ENCODE measurements at places on chromosomes 13 and 19. TPM values are rescaled to one million over a fixed set of nuclear protein-coding genes. Genes with fewer than 3 reads are reported as not detected.

DNA sequence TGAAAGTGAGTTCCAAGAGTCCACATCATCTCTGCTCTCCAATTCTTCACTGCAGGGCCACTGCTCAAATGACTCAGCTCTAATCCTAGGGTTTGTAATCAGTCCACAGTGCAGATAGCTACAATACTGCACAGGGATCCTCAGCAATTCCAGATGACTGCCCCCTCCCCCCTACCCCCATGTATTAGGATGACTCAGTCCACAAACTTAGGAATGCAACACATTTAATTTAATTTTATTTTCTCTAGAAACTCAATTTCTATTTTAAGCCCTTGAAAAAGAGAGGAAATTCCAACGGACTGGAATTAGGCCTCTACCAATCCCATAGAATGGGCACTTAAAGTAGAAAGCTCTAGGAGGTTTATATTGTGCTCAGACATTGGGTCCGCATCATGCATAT is 173.8 kb upstream of the SOX21 start:
- no peak for DNase-seq

DNA sequence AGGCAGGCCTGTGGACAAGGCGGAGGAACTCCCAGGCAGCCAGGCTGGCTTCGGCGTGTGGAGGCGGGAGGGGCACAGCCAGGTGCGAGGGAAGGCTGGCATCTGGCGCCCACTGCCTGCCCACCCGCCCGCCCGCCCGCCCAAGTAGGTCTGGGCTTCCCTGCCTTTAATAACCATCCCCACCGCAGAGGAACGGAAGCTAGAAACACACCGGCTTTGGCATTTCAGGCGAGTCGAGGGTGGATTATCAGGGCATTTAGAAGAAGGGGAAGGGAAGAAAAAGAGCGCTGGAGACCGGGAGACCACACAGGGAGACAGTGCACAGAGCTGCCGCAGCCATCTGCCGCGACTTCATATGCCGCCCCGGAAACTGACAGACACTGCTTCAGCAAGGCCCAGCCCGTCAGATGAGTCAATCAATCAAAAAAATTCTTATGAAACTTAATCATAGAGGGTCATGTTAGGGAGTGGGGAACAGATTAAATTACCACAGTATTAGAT is 199.7 kb downstream of the TSHZ3 start:
- no peak for DNase-seq

DNA sequence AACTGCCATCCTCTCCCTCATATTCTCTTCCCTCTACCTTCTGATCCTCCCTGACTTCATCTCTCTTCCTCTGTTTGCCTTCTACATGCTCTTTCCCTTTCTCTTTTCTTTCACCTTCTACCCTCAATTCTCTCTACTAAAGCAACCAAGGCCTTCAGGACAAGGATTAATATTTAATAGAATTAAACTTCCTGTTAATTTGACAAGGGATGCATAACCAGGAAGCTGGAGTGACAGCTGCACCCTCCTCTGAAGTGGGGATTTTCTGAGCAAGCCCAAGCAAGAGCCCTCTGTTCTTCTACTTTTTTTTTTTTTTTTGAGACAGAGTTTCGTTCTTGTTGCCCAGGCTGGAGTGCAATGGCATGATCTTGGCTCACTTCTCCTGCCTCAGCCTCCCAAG is 63.4 kb upstream of the MED4 start:
- DNase-seq, result no peak

GRCh38 chr19:31290931-31291590 is 58.2 kb downstream of the TSHZ3 start:
- DNase-seq, result no peak

The ZMYM5 gene
- total RNA-seq, result 10.1 TPM

DNA sequence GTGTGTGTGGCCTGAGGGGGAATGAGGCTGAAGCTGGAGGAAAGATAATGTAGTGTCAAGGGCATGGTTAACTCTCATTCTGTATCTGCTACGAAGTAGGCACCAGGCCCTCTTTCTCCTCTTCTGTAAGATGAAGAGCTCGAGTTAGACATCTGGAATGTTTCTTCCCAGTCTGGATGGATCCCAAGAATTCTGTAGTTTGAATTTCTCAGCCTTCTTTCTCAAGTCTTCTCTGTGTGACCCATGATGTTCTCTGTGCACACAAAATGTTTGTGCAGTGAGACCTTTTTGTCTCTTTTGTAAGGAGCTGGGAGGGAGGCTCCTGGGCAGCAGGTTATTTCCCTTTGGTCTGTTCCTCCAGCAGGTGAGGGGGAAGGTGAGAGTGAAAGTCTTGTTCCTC is 13.7 kb downstream of the FGF9 start:
- no peak for DNase-seq

- no peak for DNase-seq
Measured at GRCh38 chr13:48801255-48801654, 147.5 kb downstream of the CYSLTR2 start.

GRCh38 chr13:80001510-80001842 is 339.4 kb downstream of the SPRY2 start:
- DNase-seq, result no peak

The VRK3 gene
- total RNA-seq, result 52.4 TPM

- DNase-seq, result no peak
Measured at GRCh38 chr13:75776550-75776949, 140.4 kb downstream of the LMO7 start.

- no peak for DNase-seq
Measured at GRCh38 chr19:56856822-56857221, 16.3 kb upstream of the PEG3 start.

DNA sequence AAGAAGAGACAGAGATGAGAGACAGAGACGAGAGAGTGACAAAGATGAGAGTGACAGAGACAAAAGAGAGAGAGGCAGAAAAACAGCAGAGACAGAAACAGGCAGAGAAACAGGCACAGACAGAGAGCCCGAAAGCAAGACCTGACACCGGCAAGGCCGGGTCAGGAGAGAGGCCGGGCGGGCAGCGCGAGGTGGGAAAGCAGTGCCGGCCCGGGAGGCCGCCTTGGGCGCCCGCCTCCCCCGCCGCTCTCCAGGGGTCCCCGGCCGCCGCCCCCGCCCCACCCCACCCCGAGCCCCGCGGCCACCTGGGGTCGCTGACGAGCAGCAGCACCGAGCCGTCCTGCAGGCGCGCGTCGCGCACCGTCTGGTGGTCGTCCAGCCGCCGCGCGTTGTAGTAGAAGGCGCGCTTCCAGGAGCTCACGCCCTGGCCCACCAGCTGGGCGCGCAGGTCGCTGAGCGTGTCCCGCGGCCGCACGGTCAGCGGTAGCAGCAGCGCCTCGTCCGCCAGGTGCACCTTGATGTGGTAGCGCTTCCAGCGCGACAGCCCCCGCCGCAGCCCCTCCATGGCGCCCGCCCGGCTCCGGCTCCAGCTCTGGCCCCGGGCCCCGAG is at the start of gene TINCR:
TSS of gene TINCR (minus strand) at position 594 of the 610 bp plus-strand sequence.
- no peak for DNase-seq

DNA sequence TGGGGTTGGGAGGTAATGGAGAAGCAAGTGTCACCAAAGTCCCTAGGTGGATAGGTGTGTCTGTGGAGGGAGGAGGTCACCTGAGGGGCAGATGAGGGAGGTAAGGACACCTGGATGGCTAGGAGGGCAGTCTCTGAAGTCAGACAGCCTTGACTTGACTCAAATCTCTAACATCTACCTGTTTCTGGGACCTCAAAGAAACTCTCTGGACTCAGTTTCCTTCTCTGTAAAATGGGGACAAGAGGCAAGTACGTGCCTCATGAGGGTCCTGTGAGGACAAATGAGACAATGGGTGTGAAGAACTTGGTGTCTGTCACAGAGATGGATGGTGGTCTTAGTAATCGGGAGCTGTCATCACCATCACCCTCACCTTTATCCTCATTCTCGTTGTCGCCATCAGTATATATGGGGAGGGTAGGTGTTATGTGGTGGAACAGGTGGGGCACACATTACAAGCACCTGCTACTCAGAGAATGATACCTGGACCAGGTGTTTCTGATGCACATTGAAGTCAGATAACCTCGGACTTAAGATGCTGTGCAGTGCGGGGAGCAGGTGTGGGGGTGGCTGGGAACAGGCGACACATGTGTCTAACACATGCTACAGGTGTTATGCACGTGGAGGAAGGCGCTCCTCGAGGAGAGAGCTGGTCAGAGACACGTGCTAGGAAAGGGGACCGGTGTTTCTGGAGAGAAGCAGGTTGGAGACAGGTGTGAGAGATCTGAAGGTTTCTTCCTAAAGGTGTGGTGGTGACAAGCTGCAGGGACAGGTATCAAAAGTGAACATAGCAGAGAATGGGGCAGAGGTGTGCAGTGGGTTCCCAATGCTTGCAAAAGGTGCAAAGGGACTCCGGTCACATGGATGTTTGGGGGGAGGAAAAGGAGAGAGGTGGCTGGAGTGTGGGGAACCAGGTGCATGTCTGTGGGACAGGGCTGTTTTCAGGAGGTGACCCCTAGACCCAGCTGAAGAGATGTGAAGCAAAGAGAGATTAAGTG is 3.8 kb downstream of the ERFL start:
- no peak for DNase-seq

DNA sequence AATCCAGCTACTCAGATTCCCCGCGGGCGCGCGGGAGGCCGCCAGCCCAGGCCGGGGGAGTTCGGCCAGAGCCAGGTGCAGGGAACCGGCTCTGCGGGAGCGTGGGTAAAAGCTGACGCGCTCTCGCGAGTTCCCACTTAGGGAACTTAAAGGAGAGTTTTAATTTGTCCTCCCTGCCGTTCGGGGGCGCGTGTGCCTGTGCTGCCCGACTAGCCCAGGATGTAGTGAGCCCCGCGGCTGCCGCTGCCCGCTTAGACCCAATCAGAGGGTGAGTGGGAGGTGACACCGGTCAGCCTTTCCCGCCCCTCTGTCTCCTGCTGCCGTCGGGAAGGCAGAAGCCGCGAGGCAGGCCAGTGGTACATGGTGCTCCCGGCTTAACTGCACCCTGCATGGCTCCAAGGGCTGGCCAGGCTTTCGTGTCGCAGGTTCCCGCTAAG is 36.0 kb upstream of the NEK3 start:
- peak; percentile 82 for DNase-seq

The RXFP2 gene
- not detected for total RNA-seq

DNA sequence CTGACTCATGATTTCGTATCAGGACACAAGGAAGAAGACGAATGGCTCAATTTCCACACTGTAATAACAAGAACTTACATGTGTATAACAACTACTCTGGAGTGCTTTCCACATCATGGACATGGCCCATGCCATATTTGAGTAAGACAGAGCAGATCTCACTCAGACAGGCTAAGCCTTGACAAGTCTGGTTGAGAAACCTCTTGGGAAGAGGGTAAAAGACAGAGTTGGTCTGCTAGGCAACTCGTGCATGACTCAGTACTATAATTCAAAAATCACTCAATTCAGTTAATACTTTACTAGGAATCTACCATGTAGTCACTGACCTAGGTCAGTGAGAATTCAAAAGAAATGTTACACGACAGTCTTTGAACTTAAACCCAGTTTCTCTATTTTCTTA is 5.7 kb upstream of the THSD1 start:
- no peak for DNase-seq

DNA sequence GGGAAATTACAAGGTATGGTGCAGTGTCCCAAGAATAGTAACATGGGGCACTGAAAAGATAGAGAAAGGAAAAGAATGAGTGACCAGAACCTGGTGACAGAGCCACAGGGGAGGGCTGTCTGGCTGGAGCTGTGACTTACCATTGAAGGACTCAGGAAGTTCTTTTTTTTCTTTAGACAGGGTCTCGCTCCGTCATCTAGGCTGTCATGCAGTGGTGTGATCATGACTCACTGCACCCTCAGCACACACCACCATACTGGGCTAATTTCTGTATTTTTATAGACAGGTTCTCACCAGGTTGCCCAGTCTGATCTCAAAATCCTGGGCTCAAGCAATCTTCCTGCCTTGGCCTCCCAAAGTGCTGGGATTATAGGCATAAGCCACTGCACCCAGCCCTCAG is 8.8 kb upstream of the CPB2 start:
- no peak for DNase-seq

GRCh38 chr13:59471106-59471505 is 692.6 kb downstream of the DIAPH3 start:
- no peak for DNase-seq

The SIGLEC12 gene
- 1.9 TPM for total RNA-seq

DNA sequence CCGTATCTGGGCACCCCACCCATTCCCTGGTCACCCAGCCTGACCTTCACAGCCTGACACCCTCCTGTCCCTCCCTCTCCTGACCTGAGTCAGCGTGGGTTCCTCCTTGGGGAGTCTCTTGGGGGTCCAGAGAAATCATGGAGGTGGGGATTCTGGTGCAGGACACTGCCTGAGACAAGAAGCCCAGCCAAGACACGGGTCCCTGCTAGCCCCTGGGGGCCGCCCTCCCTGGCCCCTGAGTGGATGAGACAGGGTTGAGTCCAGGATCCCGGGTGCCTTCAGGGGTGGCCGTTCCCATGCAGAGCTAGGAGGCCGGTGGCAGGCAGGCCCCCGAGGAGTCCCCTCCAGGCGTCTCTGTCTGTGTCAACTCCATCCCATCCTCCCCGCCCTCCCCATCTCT is 1.6 kb downstream of the MAP2K7 start:
- no peak for DNase-seq

GRCh38 chr13:27712421-27712820 is 79.9 kb upstream of the GSX1 start:
- peak; percentile 34 for DNase-seq

GRCh38 chr19:47652285-47652684 is 43.4 kb downstream of the BICRA start:
- no peak for DNase-seq

- peak; percentile 75 for DNase-seq
Measured at GRCh38 chr19:6412447-6413091, 12.0 kb downstream of the KHSRP start.

DNA sequence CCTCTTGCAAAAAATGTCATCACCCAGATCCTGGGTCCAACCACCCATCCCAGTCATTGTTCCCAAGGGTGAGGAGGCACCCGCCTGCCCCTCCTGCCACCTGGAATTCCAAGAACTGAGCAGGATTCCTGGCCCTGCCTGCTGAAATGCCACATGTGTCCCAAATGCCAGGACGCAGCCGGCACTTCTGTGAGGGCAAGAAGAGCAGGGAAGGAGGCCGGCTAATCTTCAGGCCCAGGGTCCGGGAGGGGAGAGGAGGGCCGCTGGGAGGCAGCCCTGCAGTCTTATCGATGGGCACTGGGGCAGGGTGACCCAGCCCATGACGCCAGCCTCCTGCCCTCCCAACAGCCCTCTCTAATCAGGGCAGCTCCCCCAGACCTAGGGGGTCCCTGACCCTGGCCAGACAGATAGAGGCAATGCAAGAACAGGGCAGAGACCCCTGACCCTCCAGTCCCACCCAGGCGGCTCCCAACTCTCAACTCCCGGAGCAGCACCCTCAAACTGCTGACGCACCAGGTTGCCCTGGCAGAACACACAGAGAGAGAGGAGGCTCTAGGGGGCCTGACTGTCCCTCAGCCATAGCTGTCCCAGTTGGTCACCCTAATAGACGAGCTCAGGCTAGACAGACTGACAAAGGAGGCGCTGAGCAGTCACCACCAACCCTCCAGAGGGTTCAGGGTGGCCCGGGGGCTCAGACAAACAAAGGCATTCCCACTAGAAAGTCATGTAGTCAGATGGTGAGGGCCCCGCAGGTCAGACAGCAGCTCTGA is 1.5 kb downstream of the MFSD12 start:
- DNase-seq, result no peak

GRCh38 chr13:97082461-97083207 is 88.4 kb upstream of the OXGR1 start:
- DNase-seq, result no peak

The PSG3 gene
- not detected for total RNA-seq

The ADM5 gene
- total RNA-seq, result 4.4 TPM
